Epithelial cell of proximal tubule (primary cell): ENCODE measurements at places on chromosomes 3 and 15. TPM values are rescaled to one million over a fixed set of nuclear protein-coding genes. Genes with fewer than 3 reads are reported as not detected.

The HSPBAP1 gene
- 5.0 and 5.1 TPM in 2 replicates for total RNA-seq

- peak; percentile 89 for DNase-seq
These were observed 48.3 kb upstream of the TRIM42 start for GRCh38 chr3:140629357-140630137.

The MST1R gene
- 5.3 and 5.6 TPM in 2 replicates for total RNA-seq

GRCh38 chr3:17430582-17430981 is 311.8 kb downstream of the TBC1D5 start:
- no peak for DNase-seq

GRCh38 chr3:108389372-108389771 is 93.0 kb downstream of the HHLA2 start:
- DNase-seq, result no peak

GRCh38 chr3:43970920-43971319 is 270.8 kb upstream of the TOPAZ1 start:
- no peak for DNase-seq

DNA sequence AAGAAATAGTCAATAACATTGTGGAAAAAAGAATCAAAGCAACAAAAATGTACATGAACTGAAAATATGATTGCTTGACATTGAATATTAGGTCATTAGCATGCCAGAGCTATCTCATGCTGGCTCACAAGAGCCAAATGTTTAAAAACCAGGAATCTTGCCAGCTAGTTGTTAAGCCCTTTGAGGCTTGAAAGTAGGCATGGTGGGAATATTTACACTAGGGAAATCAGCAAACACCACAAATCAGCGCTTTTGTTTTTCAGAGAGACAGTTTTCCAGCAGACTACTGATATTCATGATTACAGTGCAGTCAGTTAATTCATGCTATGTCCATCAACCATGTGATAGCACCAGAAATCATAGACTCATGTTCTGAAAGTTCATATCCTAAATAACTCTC is 144.8 kb downstream of the ARPP21 start:
- DNase-seq, result no peak
